ENCODE measurements at places on chromosomes 3 and 15. TPM values are rescaled to one million over a fixed set of nuclear protein-coding genes. Genes with fewer than 3 reads are reported as not detected.

Gene ALG1L2
- total RNA-seq = 2.2 TPM

Gene FAM81A
- total RNA-seq = not detected

Gene NANOGP8
- total RNA-seq = not detected

Gene RARB
- not detected for total RNA-seq

Gene SPINK8
- not detected for total RNA-seq

Gene TMEM115
- 34.6 TPM for total RNA-seq

Gene RBMS3
- total RNA-seq = 1.0 TPM

Gene ZIC1
- total RNA-seq = not detected

Gene FOXB1
- 0.14 TPM for total RNA-seq

Gene ANXA2
- 148 TPM for total RNA-seq

Gene PLSCR4
- total RNA-seq = not detected

Gene PTH1R
- total RNA-seq = not detected

Gene PPM1M
- total RNA-seq = 70.2 TPM

Gene CISH
- 15.2 TPM for total RNA-seq

Gene PRR20G
- total RNA-seq = not detected

Gene CCNB2
- 0.44 TPM for total RNA-seq

Gene SENP8
- total RNA-seq = 2.6 TPM

Gene ANKRD34C
- not detected for total RNA-seq

Gene CPN2
- total RNA-seq = not detected

Gene CFAP161
- total RNA-seq = not detected

Gene CDCP1
- total RNA-seq = 0.44 TPM

Gene CD96
- 215 TPM for total RNA-seq

Gene ECE2
- total RNA-seq = not detected

Gene PLCH1
- total RNA-seq = not detected

Gene SERINC4
- 0.25 TPM for total RNA-seq

Gene PFN2
- 14.1 TPM for total RNA-seq

Gene STRIT1
- not detected for total RNA-seq

Gene WNT5A
- not detected for total RNA-seq

Gene RTP3
- not detected for total RNA-seq

Gene DPPA2
- not detected for total RNA-seq

Gene CTXN2
- total RNA-seq = not detected

Gene ADAMTSL3
- total RNA-seq = not detected

Gene ADGRG7
- total RNA-seq = not detected

Gene SLC9A9
- 30.8 TPM for total RNA-seq

Gene PCSK6
- 0.41 TPM for total RNA-seq

Gene GOLGA8M
- 2.9 TPM for total RNA-seq

Gene GOLGA6A
- total RNA-seq = 0.17 TPM

Gene EOGT
- 28.6 TPM for total RNA-seq

Gene LRRC31
- total RNA-seq = not detected

Gene SLC2A2
- total RNA-seq = not detected

Gene HYAL3
- total RNA-seq = 5.4 TPM

Gene DNAH1
- total RNA-seq = 45.1 TPM

Gene MYZAP
- 1.2 TPM for total RNA-seq

Gene DCUN1D1
- 36.4 TPM for total RNA-seq

Gene TMC3
- not detected for total RNA-seq

Gene CACNA2D2
- 1.7 TPM for total RNA-seq

Gene HRG
- not detected for total RNA-seq

Gene FEZF2
- not detected for total RNA-seq

Gene SV2B
- total RNA-seq = not detected

Gene AADAC
- not detected for total RNA-seq

Gene CAND2
- total RNA-seq = 1.9 TPM

Gene CNTN6
- not detected for total RNA-seq

Gene CCDC80
- total RNA-seq = not detected

Gene CNTN3
- not detected for total RNA-seq

Gene GPR62
- not detected for total RNA-seq

Data from CD4-positive, alpha-beta memory T cell (primary cell).